Activated T-cell treated with anti-CD3 and anti-CD28 coated beads, Interleukin-2, amount 50 U/mL, for 72 hours (primary cell): ENCODE measurements at places on chromosomes 16 and 17.

DNA sequence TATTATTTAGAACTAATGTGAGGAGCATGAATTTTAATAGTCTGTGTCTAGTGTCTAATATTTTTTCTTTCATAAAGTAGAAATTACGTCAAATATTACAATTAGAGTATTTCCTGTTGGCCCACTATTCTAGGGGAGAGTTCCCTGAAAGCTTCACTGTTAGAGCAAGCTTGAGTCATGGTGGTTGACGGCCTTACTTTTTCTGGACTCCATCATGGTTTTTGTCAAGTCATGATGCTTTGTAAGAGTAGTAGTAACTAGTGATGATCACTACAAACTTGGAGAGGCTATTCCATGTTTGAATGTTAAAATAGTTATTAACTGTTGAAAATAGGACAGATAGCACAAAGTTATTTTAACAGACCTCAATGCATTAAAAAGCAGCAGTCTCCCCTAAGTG, 1.7 kb downstream of the PSMD11 start:
- peaks cover 18% of the 10 kb centered on the region for H3K36me3 ChIP-seq
- DNase-seq: no peak
- H3K4me1 ChIP-seq: peaks cover 44% of the 10 kb centered on the region
- H3K27me3 ChIP-seq: peaks cover 9% of the 10 kb centered on the region
- H3K4me3 ChIP-seq: peak overlapping the region; percentile 96

DNA sequence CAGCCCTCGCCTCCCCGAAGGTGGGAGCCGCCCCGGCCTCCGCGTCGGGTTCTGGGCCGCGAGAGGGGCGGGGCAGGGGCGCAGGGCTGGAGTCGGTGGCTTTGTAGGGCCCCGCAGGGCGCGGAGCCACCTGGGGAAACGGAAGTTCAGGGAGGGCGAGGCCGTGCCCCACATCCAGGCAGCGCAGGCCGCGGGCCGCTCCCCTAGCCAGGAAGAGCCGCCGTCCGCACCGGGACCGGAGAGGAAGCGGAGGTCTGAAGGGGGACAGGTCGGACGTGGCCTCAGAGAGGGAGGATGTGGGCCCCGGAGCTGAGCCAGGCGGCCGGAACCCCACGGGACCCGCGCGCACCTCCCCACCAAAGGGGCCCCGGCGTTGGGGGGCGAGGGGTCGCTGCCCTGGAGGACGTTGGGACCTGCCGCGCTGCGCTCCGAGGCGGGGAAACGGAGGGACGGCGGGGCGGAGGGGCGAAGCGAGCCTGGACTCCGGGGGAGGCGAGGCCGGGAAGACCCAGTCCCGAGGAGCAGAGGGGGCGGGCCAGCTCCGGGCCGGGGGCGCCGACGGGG, 482 bp upstream of the SLC16A3 start:
- H3K27ac ChIP-seq: peak overlapping the region; percentile 77
- DNase-seq: peak; percentile 70
- peak overlapping the region; percentile 77 for H3K4me3 ChIP-seq
- H3K27me3 ChIP-seq: no peaks in the 10 kb centered on the region

GRCh38 chr16:56911771-56912571, 20.0 kb upstream of the HERPUD1 start:
- H3K4me3 ChIP-seq: peak overlapping the region; percentile 59
- no peaks in the 10 kb centered on the region for H3K36me3 ChIP-seq
- DNase-seq: no peak
- peaks cover 7% of the 10 kb centered on the region for H3K27me3 ChIP-seq
- H3K4me1 ChIP-seq: peaks cover 49% of the 10 kb centered on the region

- no peak overlapping the region for H3K27ac ChIP-seq
- H3K4me1 ChIP-seq: no peaks in the 10 kb centered on the region
- no peaks in the 10 kb centered on the region for H3K36me3 ChIP-seq
- no peak overlapping the region for H3K4me3 ChIP-seq
- no peak for DNase-seq
- no peaks in the 10 kb centered on the region for H3K27me3 ChIP-seq
Observed at GRCh38 chr17:81171941-81172340, 5.9 kb upstream of the AATK start.

- H3K27me3 ChIP-seq: no peaks in the 10 kb centered on the region
- no peak overlapping the region for H3K27ac ChIP-seq
- no peak overlapping the region for H3K4me3 ChIP-seq
- no peaks in the 10 kb centered on the region for H3K4me1 ChIP-seq
Observed at GRCh38 chr17:42720996-42721583, 23.8 kb downstream of the EZH1 start.

DNA sequence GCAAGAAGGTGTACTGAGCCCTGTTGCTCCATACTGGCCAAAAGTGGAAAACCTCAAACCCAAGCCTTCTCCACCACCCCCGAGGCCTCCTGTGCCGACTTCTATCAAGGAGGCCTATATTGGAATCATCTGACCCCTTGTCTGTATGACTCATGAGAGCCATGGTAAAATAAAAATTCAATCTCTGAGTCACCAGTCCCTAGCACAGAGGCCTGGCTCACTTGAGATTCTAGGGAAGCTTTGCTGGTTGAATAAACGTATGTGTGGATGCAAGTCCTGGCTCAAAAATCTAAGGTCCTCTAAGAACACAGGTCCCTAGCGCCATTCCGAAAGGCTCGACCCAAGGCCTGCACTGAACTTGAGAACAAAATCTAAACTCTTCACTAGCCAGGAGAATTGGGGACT, 15.0 kb downstream of the NSMCE1 start:
- peaks cover 95% of the 10 kb centered on the region for H3K4me1 ChIP-seq
- peak overlapping the region; percentile 90 for H3K27ac ChIP-seq
- no peaks in the 10 kb centered on the region for H3K27me3 ChIP-seq
- peak overlapping the region; percentile 77 for H3K4me3 ChIP-seq
- DNase-seq: no peak

DNA sequence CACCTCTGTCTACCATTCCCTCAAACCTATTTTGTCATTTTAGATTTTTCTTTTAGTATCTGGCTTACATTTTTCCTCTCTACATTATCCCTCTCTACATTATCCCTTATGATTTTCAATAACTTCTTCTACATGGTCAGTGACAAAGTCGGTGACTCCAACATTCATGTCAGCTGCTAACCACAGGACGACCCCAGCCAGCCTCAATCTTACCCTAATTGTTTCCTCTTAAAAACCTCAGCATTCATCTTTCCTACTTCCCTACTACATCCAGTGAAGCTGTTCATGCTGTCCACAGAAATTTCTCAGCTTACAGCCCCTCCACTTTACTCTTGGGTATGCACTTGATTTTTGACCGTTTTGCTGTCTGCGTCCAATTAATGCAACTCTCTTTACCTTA, 8.3 kb downstream of the MYH10 start:
- H3K4me1 ChIP-seq: peaks cover 19% of the 10 kb centered on the region
- H3K27ac ChIP-seq: no peak overlapping the region
- peaks cover 8% of the 10 kb centered on the region for H3K27me3 ChIP-seq

GRCh38 chr17:19904924-19905323, 37.2 kb upstream of the ULK2 start:
- H3K4me3 ChIP-seq: no peak overlapping the region
- H3K27ac ChIP-seq: no peak overlapping the region
- no peaks in the 10 kb centered on the region for H3K27me3 ChIP-seq
- peaks cover 24% of the 10 kb centered on the region for H3K36me3 ChIP-seq
- DNase-seq: no peak
- no peaks in the 10 kb centered on the region for H3K4me1 ChIP-seq

- H3K27ac ChIP-seq: no peak overlapping the region
- H3K27me3 ChIP-seq: peaks cover 35% of the 10 kb centered on the region
Observed at GRCh38 chr17:17724307-17725010, 43.2 kb downstream of the RAI1 start.

- peaks cover 7% of the 10 kb centered on the region for H3K4me1 ChIP-seq
- no peak for DNase-seq
- H3K27me3 ChIP-seq: no peaks in the 10 kb centered on the region
- no peaks in the 10 kb centered on the region for H3K36me3 ChIP-seq
Observed at GRCh38 chr17:17510456-17511292, 14.5 kb upstream of the RASD1 start.

GRCh38 chr17:48631693-48632578, 5.8 kb upstream of the HOXB9 start:
- H3K27ac ChIP-seq: no peak overlapping the region
- DNase-seq: no peak
- H3K36me3 ChIP-seq: no peaks in the 10 kb centered on the region
- peaks cover 25% of the 10 kb centered on the region for H3K4me1 ChIP-seq
- peaks cover 98% of the 10 kb centered on the region for H3K27me3 ChIP-seq

GRCh38 chr17:16909472-16910246, 62.3 kb downstream of the TNFRSF13B start:
- H3K27ac ChIP-seq: no peak overlapping the region
- H3K4me3 ChIP-seq: no peak overlapping the region
- no peak for DNase-seq
- H3K36me3 ChIP-seq: no peaks in the 10 kb centered on the region
- peaks cover 31% of the 10 kb centered on the region for H3K27me3 ChIP-seq

DNA sequence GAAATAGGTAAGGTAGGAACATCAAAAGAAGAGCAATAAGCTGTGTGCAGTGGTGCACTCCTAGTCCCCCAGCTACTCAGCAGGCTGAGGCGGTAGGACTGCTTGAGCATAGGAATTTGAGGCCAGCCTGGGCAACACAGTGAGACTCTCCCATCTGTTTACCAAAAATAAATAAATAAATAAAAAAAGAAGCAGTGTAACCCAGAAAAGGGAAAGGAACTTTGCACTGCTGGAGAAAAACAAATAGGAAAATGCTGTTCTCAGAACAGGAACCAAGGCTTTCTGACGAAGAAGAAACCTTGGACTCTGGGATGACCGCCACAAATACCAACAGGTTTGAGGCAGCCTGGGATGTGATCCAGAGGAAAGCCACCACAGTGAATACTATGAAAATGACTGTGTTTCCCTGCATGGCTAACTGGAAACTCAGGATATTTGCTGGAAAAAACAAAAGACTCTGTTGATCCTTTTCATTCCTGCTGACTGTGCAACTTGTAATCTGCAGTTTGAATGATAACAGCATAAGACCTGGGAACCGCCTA, 41.2 kb downstream of the TTC19 start:
- H3K4me1 ChIP-seq: peaks cover 8% of the 10 kb centered on the region
- H3K4me3 ChIP-seq: no peak overlapping the region
- no peak for DNase-seq
- peaks cover 26% of the 10 kb centered on the region for H3K36me3 ChIP-seq

- DNase-seq: no peak
- H3K4me3 ChIP-seq: no peak overlapping the region
Observed at GRCh38 chr17:8709006-8709405, 35.6 kb downstream of the CCDC42 start.

DNA sequence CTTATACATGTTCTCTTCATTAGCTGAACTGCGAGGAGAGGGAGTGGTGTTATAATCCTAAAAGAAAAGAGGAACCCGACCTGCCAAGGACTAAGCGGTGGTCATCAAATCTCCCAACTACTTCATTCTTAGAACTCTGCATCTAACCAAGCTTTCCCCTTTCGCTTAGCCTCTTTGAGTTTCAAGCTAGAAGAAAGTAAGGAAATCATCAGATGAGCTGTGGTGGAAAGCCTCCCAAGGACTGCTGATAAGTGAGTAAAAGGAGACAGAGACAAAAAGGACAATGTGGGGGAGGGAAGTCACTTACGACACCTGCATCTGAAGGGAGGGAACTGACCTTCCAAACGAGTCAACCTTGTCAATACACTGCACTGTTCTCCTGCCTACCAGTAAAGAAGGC, 121.3 kb downstream of the TRIM37 start:
- no peaks in the 10 kb centered on the region for H3K27me3 ChIP-seq
- H3K4me1 ChIP-seq: peaks cover 23% of the 10 kb centered on the region
- DNase-seq: no peak
- H3K36me3 ChIP-seq: no peaks in the 10 kb centered on the region
- H3K27ac ChIP-seq: peak overlapping the region; percentile 85
- H3K4me3 ChIP-seq: no peak overlapping the region
